ENCODE measurements at places on chromosomes 3 and 15.

- DNase-seq: no peak
These were observed 44.0 kb upstream of the SEMA6D start for GRCh38 chr15:47673232-47673761.

DNA sequence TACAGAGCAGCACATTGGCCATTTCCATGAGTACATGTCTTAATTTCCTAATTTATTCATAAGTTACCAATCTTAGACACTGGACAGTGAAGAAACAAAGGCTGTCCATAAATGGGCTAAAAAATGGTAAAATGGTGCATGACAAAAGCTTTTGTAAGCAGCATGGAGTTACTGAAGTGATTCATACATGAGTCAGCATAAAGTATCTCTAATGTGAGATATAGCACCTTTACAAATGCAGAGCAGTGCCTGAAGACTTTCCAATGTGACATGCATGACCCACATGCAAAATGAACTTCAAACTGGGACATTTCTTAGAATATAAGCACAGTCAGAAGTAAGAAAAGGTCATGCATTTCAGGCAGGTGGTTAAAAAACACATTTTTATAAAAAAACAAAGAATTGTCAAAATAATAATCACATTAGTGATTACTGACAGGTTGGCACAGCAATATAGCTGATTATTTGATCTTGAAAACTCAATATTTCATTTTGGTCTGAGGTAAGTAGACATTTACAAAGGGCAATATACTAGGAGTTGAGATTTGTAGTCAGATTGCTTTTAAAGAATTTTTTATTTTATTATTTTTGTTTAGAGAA is 299.3 kb downstream of the PLCL2 start:
- no peak for DNase-seq

DNA sequence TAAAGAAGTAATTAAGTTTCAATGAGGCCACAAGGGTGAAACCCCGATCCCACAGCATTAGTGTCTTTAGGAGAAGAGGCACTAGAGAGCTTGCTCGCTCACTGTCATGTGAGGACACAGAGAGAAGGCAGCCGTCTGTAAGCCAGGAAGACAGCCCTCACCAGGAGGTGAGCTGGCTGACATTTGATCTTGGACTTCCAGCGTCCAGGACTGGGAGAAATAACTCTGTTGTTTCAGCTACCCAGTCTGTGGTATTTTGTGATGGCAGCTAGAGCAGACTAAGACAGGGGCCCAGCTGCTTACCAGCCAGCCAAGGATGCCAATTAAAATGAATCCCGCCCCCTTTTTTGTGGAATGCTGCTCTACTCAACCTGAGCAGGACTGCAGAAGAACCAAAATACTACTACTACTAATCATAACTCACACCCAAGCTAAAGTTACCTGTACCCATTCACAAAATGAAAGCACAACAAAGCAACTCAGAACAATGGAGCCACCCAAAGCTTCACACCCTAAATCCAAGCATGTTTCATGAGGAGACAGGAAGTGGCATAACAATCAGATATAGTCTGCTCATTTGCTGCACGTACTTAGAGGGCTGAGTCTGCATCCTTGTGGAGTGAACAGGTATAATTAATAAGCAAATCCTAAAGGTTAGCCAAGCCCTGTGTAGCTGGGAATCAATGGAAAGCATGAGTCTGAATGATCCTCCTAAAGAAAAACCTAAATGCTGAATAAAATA is 35.6 kb upstream of the RHCG start:
- DNase-seq: no peak

DNA sequence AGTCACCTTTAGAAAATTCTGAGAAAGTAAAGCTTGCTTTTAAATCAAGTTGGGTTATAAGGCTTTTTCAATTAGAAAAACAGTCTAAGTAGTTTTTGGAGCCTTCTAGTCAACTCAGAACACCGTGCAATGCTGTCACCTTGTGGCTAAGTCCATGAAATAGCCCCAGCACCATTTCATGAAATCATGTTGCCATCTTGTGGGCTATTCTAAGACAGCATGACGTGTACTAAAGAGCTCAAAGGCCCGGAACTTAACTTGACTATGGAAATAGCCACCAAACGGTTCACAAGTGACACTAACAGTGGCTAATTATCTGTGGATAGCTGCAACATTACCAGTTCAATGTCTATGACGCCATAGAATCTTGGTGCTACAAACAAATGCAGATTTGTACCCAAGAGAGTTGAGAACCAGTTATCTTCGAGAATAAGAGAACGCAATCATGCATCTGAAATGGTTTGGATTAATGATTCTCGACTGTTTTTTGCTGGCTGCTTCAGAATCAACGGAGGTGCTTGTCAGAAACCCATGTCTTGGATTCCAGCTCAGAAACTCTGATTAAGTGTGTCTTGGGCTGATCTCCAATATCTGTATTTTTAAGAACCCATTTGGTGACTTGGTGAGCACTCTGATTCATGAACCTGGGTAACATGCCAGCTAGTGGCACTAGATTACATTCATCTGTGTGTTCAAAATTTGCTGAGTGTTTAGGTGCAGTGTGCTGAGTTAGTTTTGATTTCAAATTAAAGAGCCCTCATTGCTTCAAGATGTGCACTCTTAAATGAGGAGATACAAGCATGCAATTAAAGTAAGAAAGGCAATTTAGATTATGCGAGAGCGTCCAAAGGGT is 111.2 kb upstream of the MCTP2 start:
- DNase-seq: peak; percentile 29

GRCh38 chr3:123621186-123621849 is 36.5 kb upstream of the HACD2 start:
- DNase-seq: no peak

GRCh38 chr3:186534113-186534669 is 10.0 kb downstream of the CRYGS start:
- DNase-seq: peak; percentile 87

DNA sequence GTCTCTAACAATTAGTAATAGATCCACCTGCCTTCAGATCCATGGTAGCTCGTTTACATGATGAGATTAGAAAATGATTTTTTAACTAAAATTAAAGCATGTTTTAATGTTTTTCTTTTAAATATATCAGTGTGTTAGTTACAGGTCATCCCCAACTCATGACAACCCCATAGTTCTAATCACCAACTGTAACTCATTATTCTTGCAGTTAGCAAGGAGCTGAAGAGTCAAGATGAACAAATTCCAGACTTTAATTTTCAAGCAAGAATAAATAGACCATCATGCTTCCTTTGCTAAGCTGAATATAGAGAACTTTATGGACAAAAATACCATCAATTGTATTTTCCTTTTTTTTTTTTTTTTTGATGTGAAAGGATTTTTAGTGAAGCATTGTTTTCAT is 101.1 kb downstream of the TOP2B start:
- no peak for DNase-seq

- DNase-seq: no peak
These were observed 7.0 kb upstream of the MANF start for GRCh38 chr3:51378065-51378464.

DNA sequence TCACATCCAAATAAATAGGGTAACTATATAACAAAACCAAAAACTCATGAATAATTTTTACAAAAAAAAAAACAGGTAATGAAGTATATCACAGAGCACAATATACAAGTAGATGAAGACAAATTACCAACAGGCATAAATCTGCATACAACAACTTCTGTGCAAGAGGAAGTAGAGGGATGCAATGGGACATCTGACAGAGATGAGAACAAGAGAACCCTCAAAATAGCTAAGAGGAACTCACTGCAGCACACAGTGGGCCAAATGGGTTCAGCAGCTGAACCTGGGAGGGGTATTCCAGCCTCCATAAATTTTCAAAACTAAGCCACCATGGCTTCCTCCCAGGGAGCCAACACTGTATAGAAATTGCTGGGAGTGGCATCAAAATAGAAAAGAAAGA is 9.6 kb upstream of the BTLA start:
- no peak for DNase-seq

DNA sequence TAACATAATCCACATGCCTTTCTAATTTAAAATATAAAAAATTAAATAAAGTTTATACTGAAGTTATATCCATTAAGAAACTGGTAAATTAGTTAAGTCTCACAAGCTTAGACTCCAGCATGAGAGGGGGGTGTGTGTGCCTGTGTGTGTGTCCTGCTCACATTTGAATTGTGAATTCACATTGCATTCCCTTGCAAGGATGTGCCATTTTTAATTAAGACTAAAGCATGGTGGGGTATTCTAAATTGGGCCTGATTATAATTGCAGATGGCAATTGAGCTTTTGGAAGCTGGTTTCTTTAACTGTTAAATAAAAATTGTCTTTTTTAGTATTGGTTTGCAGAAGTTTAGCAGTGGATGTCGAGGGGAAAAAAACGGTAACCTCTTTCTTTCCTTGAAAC is 56.9 kb downstream of the PTPRG start:
- DNase-seq: no peak

- DNase-seq: no peak
These were observed 21.5 kb downstream of the GABRR3 start for GRCh38 chr3:98013411-98014267.

- DNase-seq: no peak
These were observed 515.6 kb downstream of the SHQ1 start for GRCh38 chr3:72332689-72333088.

DNA sequence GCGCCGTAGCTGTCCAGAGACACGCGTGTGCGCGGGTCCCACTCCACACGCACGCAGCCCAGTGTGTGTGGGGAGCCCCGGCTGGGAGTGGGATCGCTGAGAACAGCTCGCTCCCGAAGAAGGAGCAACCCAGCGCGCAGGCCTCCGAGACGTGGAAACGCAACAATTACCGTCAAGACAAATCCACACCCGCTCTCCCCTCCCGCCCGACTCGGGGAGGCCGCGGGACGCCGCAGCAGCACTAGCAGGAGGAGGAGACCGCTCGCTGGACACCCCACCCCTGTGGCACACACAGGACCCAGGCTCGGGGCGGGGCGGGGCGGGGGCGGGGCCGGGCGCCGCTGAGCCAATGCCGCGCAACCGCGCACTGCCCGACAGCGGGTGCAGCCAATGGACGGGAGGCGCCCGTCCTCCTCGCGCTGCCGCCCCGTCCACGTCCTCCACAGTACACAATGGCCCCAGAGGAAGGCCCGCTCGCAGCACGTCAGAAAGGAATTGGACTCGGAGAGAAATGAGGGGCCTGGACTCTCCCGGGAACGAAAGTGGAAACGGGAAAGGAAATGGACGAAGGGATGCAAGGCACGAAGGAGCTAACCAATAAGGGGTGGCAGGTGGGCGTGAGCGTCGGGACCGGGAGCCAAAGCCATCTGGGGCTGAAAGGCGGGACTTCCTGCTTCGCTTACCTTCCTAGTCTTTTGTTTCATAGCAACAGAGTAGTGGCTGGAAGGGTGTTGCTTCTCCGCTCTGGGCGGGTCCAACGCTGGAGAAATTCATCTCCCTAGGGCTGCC is at the start of gene CBLB:
Gene CBLB (minus strand): TSS at position 271 of the 789 bp plus-strand sequence. CDS start 1,435 bp downstream, outside the sequence.
- peak; percentile 85 for DNase-seq

DNA sequence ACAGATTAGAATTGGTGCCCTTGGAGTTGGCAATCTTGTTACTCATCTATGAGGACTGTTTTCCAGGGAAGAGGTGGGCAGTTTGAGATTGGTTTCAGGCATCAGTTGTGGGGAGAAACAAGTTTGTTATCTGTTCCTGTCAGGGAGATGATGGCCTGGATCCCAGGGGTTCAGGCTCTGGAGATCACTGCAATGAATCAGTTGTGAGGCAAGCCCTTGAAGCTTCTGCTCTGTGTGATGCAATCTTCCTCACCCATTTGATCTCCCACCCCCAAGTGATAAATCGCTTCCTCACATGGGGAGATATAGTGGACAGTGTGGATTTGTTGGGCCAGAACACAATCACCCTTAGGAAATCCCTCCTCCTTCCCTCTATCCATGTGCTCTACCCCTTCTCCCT is 276.6 kb upstream of the LRTM1 start:
- no peak for DNase-seq

GRCh38 chr3:38137615-38138348 is 679 bp upstream of the MYD88 start:
- no peak for DNase-seq

DNA sequence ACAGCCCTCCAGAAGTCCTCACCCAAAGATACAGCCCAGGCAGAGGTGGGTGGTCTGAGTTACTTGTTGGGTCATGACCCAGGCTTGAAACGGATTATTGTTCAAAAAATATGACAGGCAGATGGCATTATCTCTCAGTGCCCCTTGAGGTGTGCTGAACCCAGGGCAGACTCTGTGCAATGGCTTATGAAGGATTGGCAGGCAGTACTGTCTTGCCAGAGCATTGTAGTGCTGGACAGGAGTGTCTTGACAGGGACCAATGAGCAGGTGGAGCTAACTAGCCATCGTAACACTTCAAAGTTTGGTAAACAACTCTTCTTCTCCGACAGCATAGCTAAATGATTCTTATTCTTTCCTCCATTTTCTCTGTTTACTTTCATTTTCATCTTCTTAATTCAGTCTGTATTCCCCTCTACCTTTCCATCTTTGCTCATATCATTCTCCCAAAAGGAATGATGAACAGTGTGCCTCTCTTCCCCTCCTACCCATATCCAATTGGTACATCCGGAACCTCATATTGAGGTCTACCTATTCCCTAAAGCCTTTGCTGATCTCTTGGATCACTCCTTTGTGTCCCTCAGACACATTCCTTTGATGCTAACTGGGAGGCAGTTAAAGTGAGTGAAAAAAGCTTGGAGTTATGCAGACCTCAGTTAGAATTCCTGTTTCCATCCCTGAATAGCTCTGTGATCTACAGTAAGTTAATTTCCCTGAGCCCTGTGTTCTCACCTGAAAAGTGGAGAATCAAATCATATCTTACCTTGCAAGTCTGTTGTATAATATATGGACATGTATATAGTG is 2.6 kb upstream of the IL20RB start:
- no peak for DNase-seq

DNA sequence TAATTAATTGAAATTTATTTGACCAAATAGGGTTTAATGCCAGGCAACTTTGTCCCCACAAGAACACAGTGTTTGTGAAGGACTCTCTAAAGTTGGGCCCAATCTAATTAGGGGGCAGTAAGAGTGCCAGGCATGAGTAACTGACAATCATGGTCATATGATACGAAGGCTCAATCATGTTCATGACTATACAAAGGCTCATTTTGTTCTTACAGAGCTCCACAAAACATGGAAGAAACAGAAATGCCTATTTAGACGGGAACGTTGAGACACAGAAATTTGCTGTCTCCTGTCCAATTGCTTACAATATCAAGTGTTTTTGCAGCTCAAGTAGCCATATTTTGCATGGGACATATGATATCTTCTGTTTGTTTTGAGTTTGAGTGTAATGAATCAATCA is 391.1 kb downstream of the SI start:
- no peak for DNase-seq

DNA sequence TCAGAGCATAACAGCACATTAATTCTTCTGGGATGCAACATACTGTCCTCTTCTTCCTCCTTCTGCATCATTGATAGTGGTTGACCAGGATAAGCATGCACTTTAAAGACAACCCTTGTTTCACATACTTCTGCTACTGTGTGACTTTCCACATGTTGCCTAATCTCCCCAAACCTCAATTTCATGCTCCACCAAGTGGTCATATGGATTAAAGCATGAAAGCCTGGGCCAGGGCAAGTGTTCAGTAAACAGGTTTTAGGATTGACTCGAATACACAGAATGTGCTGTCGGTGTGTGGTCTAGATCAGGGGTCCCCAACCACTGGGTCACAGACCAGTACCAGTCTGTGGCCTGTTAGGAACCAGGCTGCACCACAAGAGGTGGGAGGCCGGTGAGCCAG is 22.5 kb upstream of the BFSP2 start:
- DNase-seq: no peak
